ENCODE measurements at places on chromosomes 6 and 20. TPM values are rescaled to one million over a fixed set of nuclear protein-coding genes. Genes with fewer than 3 reads are reported as not detected.
A peak's percentile ranks its signal among the peaks of the same experiment; 100 is the strongest.

ARHGAP40 gene
- 0.42 TPM for polyA plus RNA-seq

OR2J2 gene
- polyA plus RNA-seq: not detected

FILIP1 gene
- 32.3 TPM for polyA plus RNA-seq

LCA5 gene
- polyA plus RNA-seq: 18.8 TPM

SIGLEC1 gene
- polyA plus RNA-seq: 1.6 TPM

- no peak for DNase-seq
These were observed 49.4 kb upstream of the MCM9 start for GRCh38 chr6:118984342-118984741.

- DNase-seq: peak; percentile 4
These were observed 238.1 kb upstream of the IRAK1BP1 start for GRCh38 chr6:78629154-78629721.

DNA sequence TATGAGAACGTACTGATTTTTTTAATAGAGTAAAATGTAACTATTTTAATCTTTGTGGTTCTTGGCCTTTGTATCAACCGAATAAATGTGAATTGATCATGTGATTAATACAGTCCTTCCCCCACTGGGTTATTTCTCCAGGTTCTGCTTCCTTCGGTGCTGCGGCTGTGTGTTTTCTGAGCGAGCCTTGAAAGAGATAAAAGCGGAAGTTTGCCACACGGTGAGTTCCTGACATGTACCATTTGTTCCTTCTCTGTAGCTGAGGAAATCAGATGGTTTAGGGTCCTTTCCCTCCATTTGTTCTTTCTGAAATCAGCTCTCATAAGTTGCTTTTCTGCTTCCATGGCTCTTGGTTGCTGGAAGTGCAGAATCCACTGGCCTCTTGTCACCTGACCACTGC is 15.5 kb downstream of the RTF2 start:
- no peak for DNase-seq

DNA sequence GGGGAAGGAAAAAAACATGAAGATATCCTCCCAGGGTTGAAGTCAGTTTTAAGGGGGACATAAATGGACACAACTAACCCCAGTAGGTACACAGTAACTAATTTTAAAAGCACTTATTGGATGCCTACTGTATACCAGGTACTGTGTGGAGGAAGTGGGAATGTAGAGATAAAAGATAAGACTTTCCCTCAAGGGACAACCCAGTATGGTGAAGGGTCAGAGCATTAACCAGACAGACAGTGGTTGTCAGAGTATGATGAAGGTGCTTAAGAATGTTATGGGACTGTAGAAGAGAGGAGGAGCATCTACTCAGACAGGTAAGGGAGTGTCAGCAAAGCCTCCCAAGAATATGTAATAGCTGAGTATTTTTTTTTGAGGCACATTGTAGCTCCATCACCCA is 906 bp downstream of the ABCF1 start:
- DNase-seq: no peak

GRCh38 chr6:151254451-151255081 is 14.8 kb downstream of the AKAP12 start:
- DNase-seq: no peak

DNA sequence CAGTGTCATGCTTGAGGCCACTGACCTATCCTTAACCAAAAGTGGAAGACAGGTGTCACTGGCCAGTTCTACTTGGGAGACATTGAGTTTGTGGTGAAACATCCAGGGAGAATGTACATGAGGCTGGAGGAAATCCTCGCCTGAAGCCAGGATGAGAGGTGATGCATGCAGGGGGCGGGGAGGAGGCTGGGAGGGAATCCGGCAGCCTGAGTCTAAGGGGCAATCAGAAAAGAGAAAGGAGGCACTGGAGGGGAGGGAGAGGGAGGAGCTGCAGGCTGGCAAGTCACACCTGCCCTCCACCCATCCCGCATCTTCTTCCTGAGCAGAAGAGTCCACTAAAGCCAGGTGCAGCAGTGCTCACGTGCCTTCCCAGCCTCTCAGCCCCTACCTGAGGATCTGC is 14.9 kb upstream of the DDO start:
- no peak for DNase-seq

- no peak for DNase-seq
These were observed 125.1 kb downstream of the MRPL14 start for GRCh38 chr6:44002067-44002592.

DNA sequence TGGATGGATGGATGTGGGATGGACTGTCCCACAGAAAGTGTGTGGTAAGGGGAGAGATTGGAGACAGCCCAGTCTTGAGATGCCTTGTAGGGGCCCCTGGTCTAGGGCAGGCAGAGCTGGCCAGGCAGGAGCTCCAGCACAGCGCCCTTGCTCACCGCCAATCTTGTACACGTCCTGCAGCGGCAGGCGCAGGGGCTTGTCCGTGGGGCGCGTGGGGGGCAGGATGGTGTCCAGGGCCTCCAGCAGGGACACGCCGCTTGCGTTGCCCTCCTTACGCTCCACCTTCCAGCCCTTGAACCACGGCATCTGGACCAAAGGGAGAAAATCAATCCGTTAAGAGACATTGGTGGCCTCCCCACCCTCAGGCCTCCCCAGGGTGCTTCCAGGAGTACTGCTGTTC is 5.9 kb downstream of the EEF1A2 start:
- no peak for DNase-seq

- DNase-seq: no peak
These were observed 19.0 kb downstream of the TBC1D20 start for GRCh38 chr20:443223-443775.

- peak; percentile 89 for DNase-seq
These were observed at the start of the genes KCTD20 and PXT1 for GRCh38 chr6:36442671-36443470. TSS of gene KCTD20 (plus strand) at chr6:36443000. CDS start at chr6:36470098, 27,098 bp downstream. TSS of gene PXT1 (minus strand) at chr6:36442854. CDS start at chr6:36426082, 16,772 bp downstream.

DNA sequence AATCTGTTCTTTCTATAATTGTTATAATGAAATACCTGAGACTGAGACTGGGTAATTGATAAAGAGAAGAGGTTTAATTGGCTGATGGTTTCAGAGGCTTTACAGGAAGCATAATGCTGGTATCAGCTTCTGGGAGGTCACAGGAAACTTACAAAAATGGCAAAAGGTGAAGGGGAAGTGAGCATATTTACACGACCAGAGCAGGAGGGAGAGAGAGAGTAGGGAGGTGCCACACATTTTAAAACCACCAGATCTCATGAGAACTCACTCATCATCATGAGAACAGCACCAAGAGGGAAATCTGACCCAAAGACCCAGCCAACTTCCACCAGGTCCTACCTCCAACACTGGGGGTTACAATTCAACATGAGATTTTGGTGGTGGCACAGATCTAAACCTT is 2.6 kb upstream of the SIRPB1 start:
- DNase-seq: no peak

- no peak for DNase-seq
These were observed 12.1 kb downstream of the TFAP2A start for GRCh38 chr6:10402648-10403311.

GRCh38 chr6:1015825-1016224 is 296.1 kb upstream of the FOXQ1 start:
- DNase-seq: no peak

GRCh38 chr6:87115402-87116135 is 20.7 kb upstream of the CGA start:
- DNase-seq: no peak

DNA sequence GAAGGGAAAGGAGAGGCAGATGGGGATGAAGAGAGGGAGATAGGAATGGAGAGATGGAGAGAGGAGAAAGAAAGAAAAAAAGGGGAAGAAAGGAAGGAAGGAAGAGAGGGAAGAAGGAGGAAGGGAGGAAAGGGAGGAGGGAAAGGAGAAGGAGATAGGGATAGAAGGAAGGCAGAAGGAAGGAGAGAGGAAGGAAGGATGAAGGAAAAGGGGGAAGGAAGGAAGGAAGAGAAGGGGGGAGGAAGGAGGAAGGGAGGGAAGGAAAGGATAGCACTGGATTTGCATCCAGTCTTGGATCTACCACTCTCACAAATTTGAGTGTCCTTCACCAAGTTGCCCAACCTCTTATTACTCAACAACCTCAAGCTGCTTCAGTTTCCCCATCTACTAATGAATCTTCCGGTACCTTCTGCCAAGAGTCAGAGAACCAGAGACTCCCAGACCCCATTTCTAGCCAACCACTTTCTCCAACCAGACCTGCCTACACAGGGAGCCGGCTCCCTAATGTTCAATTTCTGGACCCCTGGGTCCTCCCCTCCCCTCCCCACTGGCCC is 79.7 kb upstream of the FOXP4 start:
- DNase-seq: no peak

GRCh38 chr6:90118581-90118980 is 178.1 kb downstream of the BACH2 start:
- DNase-seq: no peak

GRCh38 chr6:91573826-91574416 is 987.0 kb upstream of the MAP3K7 start:
- DNase-seq: no peak

DNA sequence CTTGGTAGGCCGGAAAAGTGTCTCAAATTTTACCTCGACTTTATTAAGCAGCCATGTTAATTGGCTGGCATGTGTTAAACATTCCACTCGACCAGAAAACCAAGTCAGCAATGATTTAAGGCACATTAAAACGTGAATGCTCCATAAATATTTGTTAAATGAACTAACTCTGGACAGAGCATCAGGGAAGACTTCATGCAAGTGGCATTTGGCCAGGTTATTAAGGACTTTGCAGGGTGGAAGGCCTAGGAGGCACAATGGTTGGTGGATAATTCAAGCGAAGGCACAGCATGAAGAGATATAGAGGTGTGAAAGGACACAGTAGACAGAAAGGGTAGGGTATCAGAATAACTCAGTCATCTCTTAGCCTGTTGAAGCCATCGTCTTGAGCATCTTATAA is 23.0 kb downstream of the ELOVL5 start:
- DNase-seq: no peak

All from right lung (tissue), 10 donors.